ENCODE measurements at places on chromosomes 12 and 14.
A peak's percentile ranks its signal among the peaks of the same experiment; 100 is the strongest.

GRCh38 chr14:101992708-101993107, 28.3 kb downstream of the DYNC1H1 start:
- H3K4me1 ChIP-seq = peaks cover 19% of the 10 kb centered on the region
- DNase-seq = no peak
- H3K36me3 ChIP-seq = peaks cover 83% of the 10 kb centered on the region
- peak overlapping the region; percentile 72 for H3K27ac ChIP-seq

- no peak overlapping the region for H3K27ac ChIP-seq
- no peak for DNase-seq
- no peak overlapping the region for H3K4me3 ChIP-seq
These were observed 25.1 kb downstream of the KRT80 start for GRCh38 chr12:52166672-52167071.

DNA sequence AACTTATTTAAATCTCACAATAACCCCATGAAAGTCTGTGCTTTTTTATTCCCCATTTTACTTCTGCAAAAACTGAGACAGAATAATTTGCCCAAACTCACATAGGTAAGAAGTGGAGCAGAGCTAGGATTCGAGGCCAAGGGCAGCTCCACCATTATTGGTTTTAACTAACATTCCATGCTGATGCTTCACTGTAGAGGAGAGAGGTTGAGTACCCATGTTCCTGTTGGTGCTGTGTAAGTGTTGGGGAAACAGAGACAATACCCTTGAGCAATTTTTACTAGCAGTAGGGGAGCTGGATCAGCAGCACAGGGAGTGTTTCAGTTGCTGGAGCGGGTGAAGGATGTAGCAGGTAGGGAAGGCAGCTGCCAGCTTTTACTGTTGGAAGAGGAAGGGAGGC, 21.1 kb downstream of the RASSF8 start:
- no peaks in the 10 kb centered on the region for H3K4me1 ChIP-seq
- no peak overlapping the region for H3K4me3 ChIP-seq
- no peak for DNase-seq
- H3K27me3 ChIP-seq = peaks cover 48% of the 10 kb centered on the region
- no peak overlapping the region for H3K27ac ChIP-seq

DNA sequence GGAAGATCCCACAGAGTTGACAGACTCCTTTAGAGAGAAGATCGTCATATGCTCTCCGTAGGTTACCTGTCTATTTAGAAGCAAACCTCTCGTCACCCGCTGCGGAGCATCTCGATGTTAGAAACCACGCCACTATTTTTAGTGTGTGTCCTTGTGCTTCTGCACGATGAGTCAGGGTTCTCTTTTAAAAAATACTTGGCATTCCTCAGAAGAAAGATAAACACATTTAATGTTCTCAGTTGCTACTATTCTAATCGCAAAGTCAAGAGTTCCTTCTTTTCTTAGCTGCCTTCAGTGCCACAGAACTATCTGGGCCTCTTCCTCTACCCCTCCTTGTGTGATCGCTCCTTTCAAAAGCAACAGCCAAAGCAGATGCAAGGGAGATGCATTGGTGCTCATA, 192.4 kb downstream of the PELI2 start:
- no peak for DNase-seq
- H3K4me3 ChIP-seq = no peak overlapping the region
- no peak overlapping the region for H3K27ac ChIP-seq
- H3K27me3 ChIP-seq = peaks cover 8% of the 10 kb centered on the region
- H3K4me1 ChIP-seq = no peaks in the 10 kb centered on the region

DNA sequence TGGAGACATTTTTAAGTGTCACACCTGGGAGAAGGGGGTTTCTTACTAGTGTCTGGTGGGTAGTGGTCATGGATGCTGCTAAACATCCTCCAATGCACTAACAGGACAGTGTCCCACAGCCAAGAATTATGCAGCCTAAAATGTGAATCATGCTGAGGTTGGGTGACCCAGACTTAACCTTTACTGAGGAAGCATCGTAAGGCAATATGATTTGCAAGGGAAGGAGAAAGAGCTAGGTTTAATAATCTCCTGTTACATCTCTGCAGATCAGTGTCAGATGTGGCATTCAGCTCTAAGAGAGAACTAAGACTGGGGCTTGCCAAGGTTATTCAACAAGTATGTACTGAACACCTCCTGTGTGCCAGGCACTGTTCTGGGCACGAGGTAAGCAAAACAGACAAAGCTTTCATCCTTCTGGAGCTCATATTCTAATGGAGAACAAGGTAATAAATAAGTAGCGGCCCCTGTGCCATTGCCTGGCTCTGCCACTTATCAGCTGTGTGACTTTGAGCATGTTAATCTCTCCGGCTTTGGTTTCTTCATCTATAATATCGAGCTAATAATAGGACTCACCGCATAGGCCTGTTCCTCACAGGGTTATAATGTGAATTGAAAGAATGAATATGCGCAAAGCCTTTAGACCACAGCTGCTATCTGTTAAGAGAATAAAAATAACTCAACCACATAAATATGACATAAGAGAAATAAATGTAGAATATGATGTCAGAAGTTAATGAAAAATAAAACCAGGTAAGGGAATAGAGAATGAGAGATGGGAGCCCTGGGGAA, 13.5 kb upstream of the GOLGA5 start:
- no peak overlapping the region for H3K27ac ChIP-seq
- DNase-seq = no peak
- H3K27me3 ChIP-seq = no peaks in the 10 kb centered on the region
- no peaks in the 10 kb centered on the region for H3K36me3 ChIP-seq
- no peaks in the 10 kb centered on the region for H3K4me1 ChIP-seq

- no peak for DNase-seq
- no peak overlapping the region for H3K27ac ChIP-seq
- H3K27me3 ChIP-seq = no peaks in the 10 kb centered on the region
These were observed 87.6 kb downstream of the SEC23A start for GRCh38 chr14:39015360-39015961.

DNA sequence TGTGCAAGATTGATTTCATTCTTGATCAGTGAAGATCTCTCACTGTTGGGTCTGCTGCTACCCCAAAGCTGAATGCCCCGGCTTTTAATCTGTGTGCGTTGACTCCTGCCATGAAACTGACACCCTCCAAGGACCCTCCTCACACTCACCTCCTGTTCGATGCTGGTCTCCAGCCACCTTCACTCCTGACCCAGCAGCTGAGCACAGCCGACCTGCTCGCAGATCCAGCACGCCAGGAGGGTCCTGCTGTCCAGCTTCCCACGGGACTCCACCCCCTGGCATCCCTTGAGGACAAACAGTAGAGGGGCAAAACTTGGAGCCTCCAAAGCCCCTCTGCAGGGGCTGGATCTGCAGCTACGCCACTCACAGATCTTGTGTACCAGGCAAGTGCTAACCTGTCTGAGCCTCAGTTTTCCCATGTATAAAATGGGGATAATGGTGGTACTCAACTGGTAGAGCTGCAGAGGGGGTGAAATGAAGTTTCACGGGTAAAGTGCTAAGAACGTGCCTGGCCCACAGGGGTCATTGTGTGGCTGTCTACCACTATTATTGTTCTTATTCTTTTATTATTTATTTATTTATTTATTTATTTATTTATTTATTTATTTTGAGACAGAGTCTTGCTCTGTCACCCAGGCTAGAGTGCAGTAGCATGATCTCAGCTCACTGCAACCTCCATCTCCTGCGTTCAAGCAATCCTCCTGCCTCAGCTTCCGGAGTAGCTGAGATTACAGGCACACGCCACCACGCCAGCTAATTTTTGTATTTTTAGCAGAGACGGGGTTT, 178.0 kb downstream of the PHETA1 start:
- peaks cover 3% of the 10 kb centered on the region for H3K36me3 ChIP-seq
- H3K4me1 ChIP-seq = no peaks in the 10 kb centered on the region
- H3K27me3 ChIP-seq = peaks cover 74% of the 10 kb centered on the region

- H3K4me1 ChIP-seq = no peaks in the 10 kb centered on the region
- H3K27ac ChIP-seq = no peak overlapping the region
- no peak for DNase-seq
- no peaks in the 10 kb centered on the region for H3K36me3 ChIP-seq
These were observed 1106.6 kb downstream of the VRK1 start for GRCh38 chr14:97903821-97904220.

- H3K27me3 ChIP-seq = no peaks in the 10 kb centered on the region
- H3K4me1 ChIP-seq = peaks cover 39% of the 10 kb centered on the region
- DNase-seq = no peak
- H3K4me3 ChIP-seq = peak overlapping the region; percentile 90
- H3K27ac ChIP-seq = peak overlapping the region; percentile 96
These were observed 704 bp downstream of the SDR39U1 start for GRCh38 chr14:24441904-24442239.

DNA sequence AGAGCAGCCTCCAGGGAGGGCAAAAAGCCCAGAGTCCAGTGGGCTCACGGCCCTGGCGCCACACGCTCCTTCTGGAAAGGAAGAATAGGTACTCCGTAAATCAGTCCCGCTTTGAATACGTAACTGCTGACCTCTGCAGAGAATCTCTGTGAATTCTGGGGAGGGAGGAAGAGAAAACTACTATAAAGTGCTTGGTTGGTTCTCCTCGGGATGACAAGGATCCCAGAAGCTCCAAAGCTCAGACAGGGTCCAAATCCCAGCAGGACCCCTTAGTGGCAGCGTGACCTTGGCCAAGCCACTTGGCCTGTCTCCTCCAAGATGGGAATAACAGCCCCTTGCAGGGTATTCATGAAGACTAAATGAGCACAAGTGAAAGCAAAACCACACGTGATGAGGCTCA, 31.7 kb downstream of the ANO2 start:
- H3K27me3 ChIP-seq = peaks cover 53% of the 10 kb centered on the region
- H3K4me1 ChIP-seq = no peaks in the 10 kb centered on the region
- no peak for DNase-seq
- no peak overlapping the region for H3K27ac ChIP-seq

DNA sequence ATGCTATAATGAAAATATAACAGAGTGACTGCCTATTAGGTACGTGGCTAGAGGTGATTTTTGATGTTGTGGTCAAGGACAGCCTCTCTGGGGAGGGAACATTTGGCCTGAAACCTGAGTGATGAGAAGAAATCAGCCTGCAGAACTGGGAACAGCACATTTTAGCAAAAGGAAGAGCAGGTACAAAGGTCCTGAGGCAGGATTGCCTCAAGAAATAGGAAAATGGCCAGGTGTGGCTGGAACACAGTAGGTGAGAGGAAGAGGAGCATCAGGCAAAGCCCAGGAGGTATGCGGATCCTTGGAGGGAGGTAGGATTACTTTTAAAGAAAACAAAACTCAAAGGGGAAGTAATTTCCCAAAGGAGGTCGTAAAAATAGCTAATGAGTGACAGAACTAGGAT, 582.9 kb downstream of the MED13L start:
- no peak for DNase-seq
- H3K36me3 ChIP-seq = no peaks in the 10 kb centered on the region
- H3K4me1 ChIP-seq = no peaks in the 10 kb centered on the region
- no peak overlapping the region for H3K27ac ChIP-seq

DNA sequence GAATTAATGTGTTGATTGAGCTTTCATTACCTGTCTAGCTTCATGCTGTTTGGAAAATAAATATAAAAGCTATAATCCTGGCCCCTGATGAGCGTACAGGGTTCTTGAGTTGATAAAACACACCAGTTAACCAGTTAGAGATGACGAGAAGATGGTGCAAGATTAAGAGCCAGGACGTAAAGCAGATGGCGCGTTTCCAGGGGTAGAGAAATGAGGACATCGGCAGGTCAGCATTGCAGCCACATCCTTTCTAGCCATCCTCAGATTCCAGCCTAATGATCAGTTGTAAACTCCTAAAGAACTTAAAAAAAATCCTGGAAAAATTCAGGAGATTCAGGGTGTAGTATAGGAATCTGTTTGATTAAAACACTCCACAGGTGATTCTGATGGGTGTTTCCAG, 203.7 kb downstream of the CACNA1C start:
- H3K27me3 ChIP-seq = peaks cover 52% of the 10 kb centered on the region
- H3K4me1 ChIP-seq = no peaks in the 10 kb centered on the region
- H3K36me3 ChIP-seq = no peaks in the 10 kb centered on the region
- no peak overlapping the region for H3K4me3 ChIP-seq

DNA sequence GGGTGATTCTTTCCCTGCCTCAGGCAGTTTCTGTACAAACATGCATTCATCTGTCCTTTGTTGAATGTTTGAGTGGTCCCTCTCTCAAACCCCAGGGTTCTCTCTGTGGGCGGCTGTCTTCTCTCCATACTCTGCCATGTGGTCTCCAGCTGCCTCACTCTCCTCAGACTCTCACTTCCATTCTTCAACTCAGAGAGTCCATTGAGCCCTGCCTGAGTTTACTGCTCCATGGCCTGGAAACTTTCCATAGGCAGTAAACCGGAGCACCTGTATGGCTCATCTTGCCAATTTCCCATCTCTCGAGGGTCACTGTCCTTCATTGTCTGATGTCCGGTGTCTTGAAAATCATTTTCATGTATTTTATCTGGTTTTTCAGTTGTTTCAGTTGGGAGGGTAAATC, 11.3 kb downstream of the C14orf132 start:
- no peak overlapping the region for H3K4me3 ChIP-seq
- H3K27ac ChIP-seq = no peak overlapping the region
- peaks cover 48% of the 10 kb centered on the region for H3K27me3 ChIP-seq
- no peaks in the 10 kb centered on the region for H3K36me3 ChIP-seq
- H3K4me1 ChIP-seq = no peaks in the 10 kb centered on the region

GRCh38 chr12:122031342-122032216, 9.9 kb downstream of the BCL7A start:
- H3K27ac ChIP-seq = peak overlapping the region; percentile 55
- peaks cover 21% of the 10 kb centered on the region for H3K27me3 ChIP-seq
- peaks cover 4% of the 10 kb centered on the region for H3K36me3 ChIP-seq
- DNase-seq = no peak
- H3K4me3 ChIP-seq = no peak overlapping the region

DNA sequence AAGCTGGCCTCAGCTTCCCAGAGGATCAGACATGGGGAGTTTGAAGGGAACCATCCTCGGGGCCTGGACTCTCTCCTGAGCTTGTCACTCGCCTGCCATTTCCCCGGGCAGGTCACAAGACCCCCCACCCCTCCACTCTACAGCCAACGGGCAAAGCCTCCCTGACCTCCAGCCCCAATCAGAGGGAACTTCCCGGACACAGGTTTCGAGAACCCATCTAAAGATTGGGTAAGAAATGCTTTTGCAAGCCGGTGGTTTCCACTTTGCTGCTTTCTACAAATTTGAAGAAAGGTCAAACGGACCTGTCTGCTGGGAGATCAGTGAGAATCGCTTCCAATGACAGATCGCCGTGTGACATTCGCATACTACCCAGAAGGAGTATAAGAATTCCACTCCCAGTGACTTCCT, 89.6 kb downstream of the SCARB1 start:
- peaks cover 1% of the 10 kb centered on the region for H3K36me3 ChIP-seq
- peaks cover 29% of the 10 kb centered on the region for H3K4me1 ChIP-seq
- peak overlapping the region; percentile 69 for H3K4me3 ChIP-seq
- peak overlapping the region; percentile 38 for H3K27ac ChIP-seq
- no peak for DNase-seq
- peaks cover 38% of the 10 kb centered on the region for H3K27me3 ChIP-seq
